ENCODE measurements at places on chromosomes 7 and 10. TPM values are rescaled to one million over a fixed set of nuclear protein-coding genes. Genes with fewer than 3 reads are reported as not detected.
A peak's percentile ranks its signal among the peaks of the same experiment; 100 is the strongest.

ANKRD1 gene
- polyA plus RNA-seq: 45.2 TPM

HOXA2 gene
- 0.99 TPM for polyA plus RNA-seq

ABCB1 gene
- polyA plus RNA-seq: 0.41 TPM

MOGAT3 gene
- polyA plus RNA-seq: not detected

DNA sequence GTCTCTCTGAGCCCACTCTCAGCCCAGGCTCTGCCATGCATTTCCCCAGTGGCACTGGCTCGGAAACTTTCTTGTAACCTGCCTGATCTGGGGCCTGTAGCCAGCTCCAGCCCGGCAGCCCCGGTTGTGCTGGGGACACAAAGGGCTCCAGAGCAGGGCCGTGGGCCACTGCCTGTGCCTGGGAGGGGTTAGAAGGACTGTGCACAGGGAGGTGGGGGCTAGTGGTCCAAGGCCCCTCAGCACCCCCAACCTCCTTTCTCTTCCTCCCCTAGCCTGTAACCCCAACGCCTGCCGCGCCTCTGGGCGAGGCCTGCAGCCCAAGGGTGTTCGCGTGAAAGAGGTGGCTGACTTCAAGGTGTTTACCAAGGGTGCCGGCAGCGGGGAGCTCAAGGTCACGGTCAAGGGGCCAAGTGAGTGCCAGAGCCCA lies 9.6 kb downstream of the FLNC start:
- no peak for DNase-seq

DNA sequence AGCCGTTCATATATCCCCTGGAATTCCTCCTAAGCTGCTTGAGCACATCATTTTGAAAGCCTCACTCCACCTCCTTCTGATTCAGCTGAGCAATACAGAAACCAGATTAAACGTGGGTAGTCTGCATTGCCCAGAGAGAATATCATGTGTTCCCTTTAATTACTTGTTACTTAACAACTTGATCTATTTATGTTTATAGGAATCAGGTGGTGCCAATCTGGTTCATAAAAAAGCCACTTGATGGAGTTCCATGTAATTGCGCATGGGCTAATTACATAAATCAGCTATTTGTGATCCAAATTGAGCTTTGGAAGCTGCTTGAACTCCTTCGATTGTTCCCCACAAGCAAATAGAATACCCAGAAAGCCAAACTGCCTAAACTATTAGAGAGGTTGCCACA lies 114.7 kb upstream of the ADCY1 start:
- no peak for DNase-seq

DNA sequence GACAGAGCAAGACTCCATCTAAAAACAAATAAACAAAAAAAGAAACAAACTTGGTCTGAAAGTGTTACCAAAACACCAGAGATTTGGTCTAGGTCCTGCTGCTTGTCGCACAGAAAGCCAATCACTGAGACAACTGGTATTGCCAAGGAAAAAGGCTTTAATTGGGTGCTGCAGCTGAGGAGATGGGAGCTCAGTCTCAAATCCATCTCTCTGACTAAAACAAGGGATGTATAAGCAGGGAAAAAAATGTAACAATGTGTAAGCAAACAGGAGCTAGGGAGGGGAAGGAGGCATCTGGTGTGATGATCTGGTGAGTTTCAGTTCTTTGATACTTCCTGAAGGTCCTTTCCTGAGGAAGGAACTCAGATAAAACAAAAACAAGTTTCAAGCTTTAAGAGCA lies 8.4 kb upstream of the PDIA4 start:
- DNase-seq: no peak

DNA sequence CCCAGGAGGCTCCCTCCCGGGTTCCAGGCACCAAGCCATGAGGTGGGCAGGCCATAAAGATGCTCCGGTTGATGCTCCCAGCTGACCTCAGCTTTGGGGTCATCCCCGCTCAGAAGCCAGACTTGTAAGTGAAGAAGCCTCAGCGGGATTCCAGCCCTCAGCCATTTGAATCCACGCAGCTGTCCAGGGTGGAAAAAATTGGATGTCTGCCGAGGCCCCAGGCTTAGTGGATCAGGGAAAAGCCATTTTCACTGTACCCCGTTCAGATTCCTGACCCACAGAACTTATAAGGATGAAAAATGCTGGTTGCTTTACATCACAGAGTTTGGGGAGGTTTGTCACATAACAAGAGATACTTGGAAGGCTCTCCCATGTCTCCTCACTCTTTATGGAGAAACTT lies 49.2 kb upstream of the CPN1 start:
- DNase-seq: peak; percentile 38

GRCh38 chr10:117373823-117374505 lies 1.3 kb downstream of the PDZD8 start:
- peak; percentile 35 for DNase-seq

- DNase-seq: no peak
Observed at GRCh38 chr10:21989453-21990154, 13.9 kb downstream of the DNAJC1 start.

GRCh38 chr10:117921421-117921820 lies 125.3 kb downstream of the RAB11FIP2 start:
- no peak for DNase-seq

- DNase-seq: no peak
Observed at GRCh38 chr7:116232350-116232749, 22.0 kb downstream of the TES start.

DNA sequence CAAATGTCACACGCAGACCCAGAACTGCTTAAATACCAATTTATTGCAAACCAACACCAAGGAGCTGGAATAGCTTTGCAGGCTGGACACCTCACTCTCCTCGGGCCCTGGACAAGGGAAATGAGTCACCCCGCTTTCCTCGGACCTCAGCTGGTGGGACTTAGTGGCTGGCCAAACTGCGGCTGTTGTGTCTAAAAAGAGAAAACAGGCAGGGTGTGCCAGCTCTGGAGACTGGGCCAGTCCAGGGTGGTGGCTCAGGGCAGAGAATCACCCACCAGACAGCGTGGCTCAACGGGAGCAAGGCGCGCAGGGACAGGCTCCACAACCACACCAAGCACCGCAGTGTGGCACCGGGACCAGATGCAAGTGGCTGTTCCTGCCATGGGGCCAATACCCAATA lies 58.2 kb upstream of the CAMK2B start:
- no peak for DNase-seq

- peak; percentile 47 for DNase-seq
Observed at GRCh38 chr10:77925795-77926565, 575 bp downstream of the DLG5 start.

DNA sequence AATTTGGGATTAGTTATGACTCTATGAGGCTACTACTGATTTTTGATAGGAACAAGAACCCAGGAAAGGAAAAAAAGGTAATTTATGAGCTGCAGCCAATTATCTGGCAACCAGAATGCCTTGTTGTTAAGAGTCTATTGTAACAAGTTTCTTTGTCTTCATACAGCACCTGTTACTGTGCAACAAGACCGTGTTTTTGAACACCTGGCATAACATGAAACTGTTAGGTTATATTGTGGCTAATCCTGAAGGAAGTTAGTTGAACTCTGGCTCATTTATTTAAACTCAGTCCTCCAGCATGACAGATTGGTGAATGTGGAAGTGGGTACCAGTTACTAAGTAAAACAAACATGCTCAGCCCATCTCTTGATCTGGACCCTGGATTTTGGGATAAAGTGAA lies 33.0 kb downstream of the RALA start:
- DNase-seq: no peak

- DNase-seq: no peak
Observed at GRCh38 chr10:114544045-114544659, 113.9 kb downstream of the ABLIM1 start.
